ENCODE measurements at places on chromosomes 7 and 10.
A peak's percentile ranks its signal among the peaks of the same experiment; 100 is the strongest.

- peak; percentile 87 for DNase-seq
Measured at GRCh38 chr10:11178606-11179515, 161.2 kb downstream of the CELF2 start.

DNA sequence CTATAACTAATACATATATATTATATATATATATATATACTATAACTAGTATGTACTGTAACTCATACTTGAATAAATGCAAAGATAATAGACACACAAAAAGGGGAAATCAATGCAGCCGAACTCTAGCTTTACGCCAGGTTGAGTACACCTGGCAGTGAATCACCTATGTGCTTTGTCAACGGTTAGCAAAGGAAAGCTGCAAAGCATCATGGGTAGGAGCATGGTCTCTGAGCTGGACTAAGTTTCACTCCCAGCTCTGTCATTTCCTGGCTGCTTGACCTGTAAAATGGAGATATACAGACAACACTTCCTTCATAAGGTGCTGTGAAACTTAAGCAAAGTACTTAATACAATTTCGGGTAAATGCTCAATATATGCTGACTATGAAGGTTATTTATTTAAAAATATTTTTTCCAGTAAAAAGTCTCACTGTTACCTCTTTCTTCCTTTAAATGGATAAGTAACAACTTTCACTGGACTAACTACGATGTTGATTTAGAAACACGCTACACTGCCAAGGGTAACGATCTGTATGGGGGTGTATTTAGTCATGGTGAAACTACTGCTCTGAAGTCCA lies 61.7 kb upstream of the ITGA8 start:
- DNase-seq: no peak

DNA sequence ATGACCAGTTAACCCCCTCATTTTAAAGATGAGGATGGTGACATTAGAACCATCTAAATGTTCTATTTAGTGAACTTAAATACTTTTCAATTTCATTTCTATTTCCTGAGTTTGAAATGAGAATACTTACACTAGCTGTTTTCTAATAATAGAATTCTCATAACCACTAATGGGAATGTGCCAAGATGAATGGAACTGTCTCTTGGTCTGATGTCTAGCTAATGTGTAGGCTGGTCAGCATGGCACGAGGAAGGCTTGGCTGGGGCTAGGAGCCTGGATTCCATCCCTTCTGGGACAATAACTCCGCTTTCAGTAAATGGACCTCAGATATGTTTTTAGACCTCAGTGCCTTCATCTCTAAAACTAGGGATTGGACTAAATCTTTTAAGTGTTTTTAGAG lies 185.8 kb upstream of the NRP1 start:
- no peak for DNase-seq

DNA sequence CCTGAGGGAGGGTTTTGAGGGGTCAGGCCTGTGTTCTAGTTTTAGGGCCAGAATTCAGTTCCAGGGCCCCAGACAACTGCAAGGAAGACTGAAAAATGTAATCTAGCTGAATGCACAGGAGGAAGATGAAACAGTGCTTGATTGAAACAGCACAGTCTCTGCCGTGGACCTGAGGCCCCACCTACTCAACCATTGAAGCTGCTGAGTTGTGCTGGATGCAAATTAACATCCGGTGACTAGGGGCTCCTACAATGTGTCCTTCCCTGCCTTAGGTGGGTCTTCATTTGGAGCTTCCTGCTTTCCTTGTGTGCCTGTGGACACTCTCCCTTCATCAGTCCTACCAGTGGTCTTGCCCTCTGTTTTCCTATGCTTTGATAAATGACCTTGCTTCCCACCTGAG lies 5.7 kb downstream of the GLRX3 start:
- DNase-seq: no peak

DNA sequence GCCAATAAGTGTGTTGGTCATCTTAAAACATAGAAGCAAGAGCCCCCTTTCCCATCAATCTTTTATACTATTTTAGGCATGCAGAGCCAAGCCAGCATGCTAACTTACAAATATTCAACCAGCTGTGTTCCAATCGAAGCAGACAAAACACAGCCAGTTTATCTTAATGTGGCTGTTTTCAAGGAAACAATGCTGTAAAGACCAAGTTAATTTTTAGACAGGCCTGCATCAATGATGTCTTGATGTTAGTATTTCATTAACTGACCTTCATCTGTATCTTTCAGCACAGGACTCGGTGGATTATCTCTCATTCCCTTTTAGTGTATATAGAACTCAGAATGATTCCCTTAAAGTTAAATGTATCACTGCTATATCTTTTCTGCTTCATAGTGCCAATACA lies 262.0 kb upstream of the ZWINT start:
- DNase-seq: no peak

DNA sequence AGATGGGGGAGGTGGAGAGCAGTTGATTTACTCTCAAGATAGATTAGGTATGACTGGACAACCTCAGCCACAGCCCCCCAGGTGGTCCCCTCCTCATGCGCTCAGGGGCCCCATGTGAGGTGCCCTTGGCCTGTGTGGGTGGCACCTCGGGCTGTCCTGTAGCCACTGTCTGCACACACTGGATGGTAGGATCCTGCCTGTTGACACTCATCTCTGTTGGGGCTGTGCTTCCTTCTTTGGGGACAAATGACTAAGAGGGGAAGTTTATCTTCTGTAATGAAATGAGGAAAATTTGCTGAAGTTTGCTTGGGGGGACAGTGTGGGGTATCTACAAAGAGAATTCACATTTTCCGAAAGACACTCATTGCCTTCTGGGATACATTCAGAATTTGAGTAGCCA lies 53.6 kb upstream of the ANTXRL start:
- DNase-seq: no peak

- no peak for DNase-seq
Measured at GRCh38 chr7:389911-390601, 100.1 kb downstream of the FOXL3 start.

- no peak for DNase-seq
Measured at GRCh38 chr7:132656846-132657776, 80.8 kb upstream of the PLXNA4 start.

DNA sequence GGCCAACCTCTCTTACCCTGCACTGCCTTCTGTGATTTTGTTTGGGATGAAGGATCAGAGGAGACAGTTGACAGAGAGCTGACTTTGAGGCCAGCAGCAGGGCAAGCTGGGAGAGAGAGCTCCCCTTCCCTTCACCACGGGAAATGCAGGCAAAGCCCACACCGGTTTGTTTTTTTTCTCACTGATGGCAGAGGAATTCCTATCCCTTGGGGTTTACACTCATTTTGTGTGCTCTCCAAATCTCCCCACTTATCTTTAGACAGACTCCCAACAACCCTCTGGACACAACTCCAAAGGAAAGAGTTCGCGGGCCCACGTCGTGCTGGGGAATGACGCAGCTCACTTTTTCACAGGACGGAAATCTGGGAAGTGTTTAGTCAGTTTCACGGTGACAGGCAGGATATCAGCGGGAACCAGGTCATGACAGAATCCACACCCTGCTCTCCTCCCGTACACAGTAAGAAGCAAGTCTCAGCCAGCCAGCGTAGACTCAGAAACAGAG lies 68.3 kb upstream of the FAM171A1 start:
- DNase-seq: no peak

DNA sequence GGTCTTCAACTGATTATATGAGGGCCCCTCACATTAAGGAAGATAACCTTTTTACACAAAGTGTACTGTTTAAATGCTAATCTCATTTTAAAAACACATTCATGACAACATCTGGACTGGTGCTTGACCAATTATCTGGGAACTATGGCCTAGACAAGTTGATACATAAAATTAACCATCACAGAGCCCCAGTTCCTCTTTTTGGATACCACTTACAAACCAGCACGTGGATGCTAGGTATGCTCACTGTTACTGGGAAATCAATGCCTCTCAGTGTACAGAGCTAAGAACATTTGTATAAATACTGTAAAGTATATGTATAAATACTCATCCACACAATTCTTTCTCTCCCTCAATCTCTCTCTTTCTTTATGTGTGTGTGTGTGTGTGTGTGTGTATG lies 1217.8 kb upstream of the LRRTM3 start:
- DNase-seq: no peak

DNA sequence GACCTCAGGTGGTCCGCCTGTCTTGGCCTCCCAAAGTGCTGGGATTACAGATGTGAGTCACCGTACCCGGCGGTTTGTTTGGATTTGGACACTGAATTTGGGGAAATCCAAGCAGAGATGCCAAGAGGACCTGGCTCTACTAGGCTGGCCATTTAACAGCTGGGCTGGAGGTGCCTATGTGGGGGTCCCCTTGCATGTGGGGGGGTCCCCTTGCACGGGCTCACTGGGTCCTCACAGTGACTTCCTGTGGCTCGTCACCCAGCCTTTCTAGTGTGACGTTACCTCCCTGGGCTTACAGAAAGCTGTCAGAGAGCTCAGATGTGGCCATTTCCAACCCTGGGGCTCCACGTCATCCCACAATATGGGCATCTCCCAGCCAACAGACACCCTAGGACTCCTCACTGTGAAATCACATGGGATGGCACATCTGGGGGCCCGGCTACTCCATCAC lies 49.3 kb upstream of the GNA12 start:
- no peak for DNase-seq

- DNase-seq: no peak
Measured at GRCh38 chr7:37450035-37450434, 1.4 kb upstream of the ELMO1 start.

GRCh38 chr10:71090330-71090729 lies 122.0 kb upstream of the UNC5B start:
- DNase-seq: no peak

GRCh38 chr7:41134300-41135255 lies 568.3 kb downstream of the INHBA start:
- DNase-seq: no peak

- DNase-seq: no peak
Measured at GRCh38 chr10:117312430-117312829, 62.8 kb downstream of the PDZD8 start.

- DNase-seq: no peak
Measured at GRCh38 chr10:83252169-83252568, 887.1 kb upstream of the GHITM start.

GRCh38 chr10:62732841-62733653 lies 71.5 kb upstream of the ADO start:
- DNase-seq: peak; percentile 16

DNA sequence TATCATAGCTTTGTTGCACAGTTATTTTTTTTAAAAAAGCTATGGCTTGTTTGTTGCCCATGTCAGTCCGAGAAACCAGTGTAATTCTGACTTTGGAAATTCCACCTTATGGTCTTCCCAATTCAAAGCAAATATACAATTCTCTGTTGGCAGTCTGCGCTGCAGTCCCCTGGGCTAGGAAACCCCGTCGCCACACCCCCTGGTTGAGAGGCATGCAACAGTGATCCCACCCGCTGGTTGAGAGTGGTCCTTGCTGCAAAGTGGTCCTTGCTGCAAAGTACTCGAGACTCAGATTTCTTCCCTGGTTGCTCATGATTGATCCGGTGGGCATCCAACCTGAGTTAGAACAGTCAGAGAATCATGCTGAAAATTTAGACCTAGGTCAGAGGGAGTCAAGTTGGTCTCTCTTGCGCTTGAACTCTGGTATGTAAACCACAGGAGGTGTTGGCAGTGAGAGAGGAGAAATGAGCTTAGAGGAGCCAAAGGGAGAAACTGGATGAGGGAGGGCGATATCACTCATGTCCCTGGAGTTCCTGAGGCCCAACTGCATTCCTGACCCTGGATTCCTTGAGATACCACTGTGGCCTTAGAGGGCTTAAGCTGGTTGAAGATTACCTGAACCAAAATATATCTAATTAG lies 45.0 kb upstream of the STK17A start:
- DNase-seq: no peak

DNA sequence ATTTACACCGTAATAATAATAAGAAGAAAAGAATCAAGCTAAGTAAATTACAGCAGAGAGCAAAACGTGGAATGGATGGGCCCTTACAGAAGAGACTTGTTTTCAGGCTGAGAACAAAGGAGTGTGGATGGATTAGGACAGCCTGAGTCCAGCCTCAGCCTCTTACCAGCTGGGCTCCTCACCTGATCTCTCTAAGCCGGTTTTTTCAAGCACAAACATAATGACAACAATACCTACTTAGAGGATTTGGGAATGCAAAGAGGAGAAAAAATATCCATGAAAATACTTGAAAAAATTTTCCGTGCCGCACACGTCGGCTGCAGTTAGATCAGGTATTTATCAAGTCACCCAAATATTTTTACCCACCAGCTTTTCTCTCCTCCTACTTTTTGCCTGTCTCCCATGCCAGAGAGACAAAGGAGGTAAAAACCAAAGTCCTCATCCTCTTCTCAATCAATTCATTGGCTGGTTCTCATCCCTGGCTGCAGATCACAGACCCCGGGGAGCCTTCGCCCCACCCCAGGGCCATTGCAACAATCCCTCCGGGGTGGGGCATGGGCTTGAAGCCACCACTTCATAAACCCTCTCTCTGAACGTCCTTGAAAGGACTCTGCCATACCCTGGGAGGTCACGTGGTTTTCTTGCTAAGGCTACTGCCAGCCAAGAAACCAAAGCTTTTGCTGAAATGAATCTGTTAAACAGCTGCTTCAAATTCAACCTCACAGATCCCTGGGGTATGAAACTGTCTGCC lies 29.7 kb upstream of the GTF2I start:
- DNase-seq: no peak

GRCh38 chr10:76975126-76975525 lies 662.5 kb downstream of the KCNMA1 start:
- no peak for DNase-seq

DNA sequence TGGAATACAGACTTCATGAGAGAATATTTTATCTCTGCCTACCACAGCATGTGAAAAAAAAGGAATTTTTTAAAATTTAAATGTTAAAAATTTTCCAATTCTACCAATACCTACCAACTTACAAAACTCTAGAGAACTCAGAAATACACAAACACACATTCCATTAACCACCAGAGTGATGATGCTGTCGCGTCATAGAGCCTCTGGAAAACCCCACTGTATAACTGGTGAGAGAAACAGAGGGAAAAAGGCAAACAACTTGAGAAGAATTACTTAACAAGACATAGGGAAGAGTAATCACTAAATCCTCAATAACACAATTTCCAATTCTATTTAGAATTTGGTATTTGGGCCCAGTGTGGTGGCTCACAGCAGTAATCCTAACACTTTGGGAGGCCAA lies 6.2 kb upstream of the SPOCK2 start:
- no peak for DNase-seq

DNA sequence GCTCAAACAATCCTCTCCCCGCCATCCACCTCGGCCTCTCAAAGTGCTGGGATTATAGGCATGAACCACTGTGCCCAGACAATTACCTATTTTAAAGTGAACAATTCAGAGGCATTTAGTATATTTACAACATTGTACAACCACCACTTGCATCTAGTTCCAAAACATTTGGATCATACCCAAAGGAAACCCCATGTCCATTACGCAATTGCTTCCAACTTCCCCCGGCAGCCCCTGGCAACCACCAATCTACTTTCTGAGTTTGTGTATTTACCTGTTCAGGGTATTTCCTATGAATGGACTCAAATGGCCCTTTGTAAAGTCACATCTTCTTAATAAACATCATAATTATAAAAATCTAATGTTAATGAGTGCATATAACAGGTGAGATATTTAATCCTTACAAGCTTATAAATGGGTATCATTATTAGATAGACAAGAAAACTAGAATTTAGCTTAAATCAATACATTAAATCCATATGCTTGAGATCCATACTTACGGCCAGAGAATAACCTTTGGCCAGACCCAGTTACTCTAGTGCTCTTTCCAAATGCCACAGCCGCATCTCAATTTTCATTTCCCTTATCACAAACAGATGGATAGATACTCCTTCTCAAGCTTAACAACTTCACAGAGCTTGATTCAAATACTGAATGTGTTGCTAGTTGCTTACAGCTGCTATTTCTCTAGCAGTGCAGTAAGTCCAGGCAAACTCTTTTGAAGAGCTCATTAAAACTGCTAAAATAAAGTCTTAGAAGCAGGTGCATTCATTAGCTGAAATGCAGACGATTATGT lies 133.4 kb upstream of the MKLN1 start:
- DNase-seq: no peak

- DNase-seq: no peak
Measured at GRCh38 chr7:41375582-41375981, 327.3 kb downstream of the INHBA start.
